Upper lobe of left lung (tissue), 6 donors: ENCODE measurements at places on chromosomes 6 and 20. TPM values are rescaled to one million over a fixed set of nuclear protein-coding genes. Genes with fewer than 3 reads are reported as not detected.

Gene MYBL2
- 3.5 TPM for total RNA-seq

DNA sequence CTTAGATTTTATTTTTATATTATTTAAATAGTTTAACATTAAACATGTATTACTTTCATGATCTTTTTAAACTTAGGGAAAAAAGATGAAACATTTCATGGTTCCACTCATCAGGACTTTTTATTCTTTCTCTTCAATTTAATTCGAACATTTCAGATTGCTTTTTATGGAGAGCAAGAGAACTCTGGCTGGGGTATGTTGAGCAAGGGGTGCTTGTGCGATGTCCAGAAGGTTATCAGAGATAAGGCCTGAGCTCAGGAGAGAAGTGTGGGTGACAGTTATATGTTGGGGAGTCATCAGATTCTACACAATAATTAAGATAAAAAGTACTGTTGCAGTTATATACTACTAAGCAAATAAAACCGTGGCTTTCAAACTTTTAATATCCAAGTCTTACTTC, 37.5 kb downstream of the FKBP5 start:
- H3K36me3 ChIP-seq = peaks cover 4% of the 10 kb centered on the region
- H3K27me3 ChIP-seq = no peaks in the 10 kb centered on the region
- H3K4me1 ChIP-seq = peaks cover 23% of the 10 kb centered on the region
- no peak overlapping the region for H3K27ac ChIP-seq
- H3K4me3 ChIP-seq = no peak overlapping the region

GRCh38 chr20:15776770-15777466, 796.3 kb downstream of the KIF16B start:
- DNase-seq = no peak
- no peaks in the 10 kb centered on the region for H3K4me1 ChIP-seq
- H3K36me3 ChIP-seq = no peaks in the 10 kb centered on the region
- H3K27me3 ChIP-seq = no peaks in the 10 kb centered on the region

GRCh38 chr6:150470960-150471665, 102.3 kb downstream of the IYD start:
- no peak overlapping the region for H3K4me3 ChIP-seq
- no peaks in the 10 kb centered on the region for H3K27me3 ChIP-seq
- no peaks in the 10 kb centered on the region for H3K36me3 ChIP-seq
- no peak overlapping the region for H3K27ac ChIP-seq

DNA sequence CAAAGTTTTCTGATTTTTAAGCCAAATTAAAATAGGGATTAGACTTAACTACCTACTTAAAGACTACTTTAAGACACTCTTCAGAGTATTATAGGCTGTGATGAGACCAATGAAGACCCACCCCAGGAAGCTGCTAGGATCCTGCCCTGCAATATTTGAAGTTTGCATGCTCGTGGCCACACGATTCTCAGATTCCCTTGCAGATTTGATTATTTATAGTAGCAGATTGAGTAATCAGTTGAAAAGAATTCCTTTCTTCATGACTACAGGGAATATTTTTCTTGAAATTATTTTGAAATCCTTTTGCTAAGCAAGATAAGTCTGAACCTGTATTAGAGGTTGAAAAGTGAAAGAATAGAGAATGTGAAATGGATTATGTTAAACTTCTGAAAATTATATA, 122.3 kb downstream of the B3GAT2 start:
- no peak overlapping the region for H3K4me3 ChIP-seq
- no peaks in the 10 kb centered on the region for H3K4me1 ChIP-seq
- no peaks in the 10 kb centered on the region for H3K27me3 ChIP-seq
- DNase-seq = no peak
- H3K27ac ChIP-seq = no peak overlapping the region
- H3K36me3 ChIP-seq = no peaks in the 10 kb centered on the region

GRCh38 chr6:85641522-85641896, 1.2 kb downstream of the SYNCRIP start:
- H3K4me3 ChIP-seq = peak overlapping the region; percentile 97
- peaks cover 36% of the 10 kb centered on the region for H3K4me1 ChIP-seq
- H3K36me3 ChIP-seq = peaks cover 38% of the 10 kb centered on the region
- peak overlapping the region; percentile 99 for H3K27ac ChIP-seq
- no peaks in the 10 kb centered on the region for H3K27me3 ChIP-seq
- no peak for DNase-seq

DNA sequence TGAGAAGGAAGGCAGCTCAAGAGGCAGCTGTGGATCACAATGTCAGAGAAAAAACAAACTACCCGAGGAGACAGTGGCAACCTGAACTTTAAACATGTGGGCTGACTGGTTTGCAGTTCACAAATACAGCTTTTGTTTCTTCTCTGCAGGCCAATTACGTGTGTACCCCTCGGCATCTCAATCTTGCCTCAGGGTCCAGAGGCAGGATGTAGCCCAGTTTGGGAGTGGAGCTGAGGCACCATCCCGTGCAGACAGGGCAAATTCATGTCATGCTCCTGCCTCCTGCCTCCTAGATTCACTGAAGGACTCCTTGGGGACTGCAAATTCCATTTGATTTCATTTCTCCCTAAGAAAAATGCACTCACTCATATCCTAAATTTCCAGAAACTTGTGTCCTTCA, 94.2 kb upstream of the KCNK16 start:
- DNase-seq = no peak
- no peaks in the 10 kb centered on the region for H3K36me3 ChIP-seq
- H3K27ac ChIP-seq = no peak overlapping the region
- H3K27me3 ChIP-seq = no peaks in the 10 kb centered on the region
- H3K4me1 ChIP-seq = no peaks in the 10 kb centered on the region

DNA sequence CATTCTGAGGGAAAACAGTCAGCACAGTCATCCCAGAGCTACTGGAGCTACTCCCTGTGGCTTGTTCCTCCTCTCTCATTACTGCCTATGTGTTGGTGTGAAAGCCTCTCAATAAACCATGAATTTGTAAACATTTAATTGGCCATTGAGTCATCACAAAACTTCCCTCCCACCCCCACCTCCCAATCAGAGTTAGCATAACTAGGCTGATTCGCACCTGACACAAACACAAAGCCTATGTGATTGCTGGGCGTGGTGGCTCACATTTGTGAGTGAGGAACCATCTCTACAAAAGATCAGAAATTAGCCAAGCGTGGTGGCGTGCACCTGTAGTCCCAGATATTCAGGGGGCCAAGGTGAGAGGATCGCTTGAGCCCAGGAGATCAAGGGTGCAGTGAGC, 17.1 kb upstream of the SNTA1 start:
- H3K36me3 ChIP-seq = no peaks in the 10 kb centered on the region
- H3K4me3 ChIP-seq = no peak overlapping the region
- H3K27me3 ChIP-seq = no peaks in the 10 kb centered on the region
- DNase-seq = no peak

DNA sequence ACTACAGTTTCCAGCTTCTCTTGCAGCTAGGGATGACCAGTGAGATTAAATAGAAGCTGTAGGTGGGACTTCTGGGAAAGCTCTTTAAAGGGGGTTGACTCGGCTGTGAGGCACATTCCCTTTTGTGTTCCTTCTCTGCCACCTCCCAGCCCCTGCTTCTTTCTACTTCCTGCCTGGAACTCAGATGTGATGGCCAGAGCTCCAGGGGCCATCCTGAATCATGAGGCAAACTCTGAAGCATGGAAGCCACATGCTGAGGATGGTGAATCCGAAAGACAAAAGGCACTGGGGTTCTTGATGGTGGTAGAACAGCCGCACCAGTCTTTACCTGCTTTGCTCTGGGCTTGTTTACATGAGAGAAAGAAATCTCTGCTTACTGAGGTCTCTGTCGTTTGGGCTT, 9.1 kb downstream of the CEBPB start:
- no peak for DNase-seq
- H3K4me1 ChIP-seq = peaks cover 11% of the 10 kb centered on the region
- peaks cover 21% of the 10 kb centered on the region for H3K36me3 ChIP-seq
- no peak overlapping the region for H3K4me3 ChIP-seq
- H3K27ac ChIP-seq = no peak overlapping the region

- H3K27ac ChIP-seq = no peak overlapping the region
- no peak for DNase-seq
- H3K4me1 ChIP-seq = no peaks in the 10 kb centered on the region
- H3K27me3 ChIP-seq = no peaks in the 10 kb centered on the region
These were observed 84.8 kb upstream of the HDAC2 start for GRCh38 chr6:114055763-114056162.

DNA sequence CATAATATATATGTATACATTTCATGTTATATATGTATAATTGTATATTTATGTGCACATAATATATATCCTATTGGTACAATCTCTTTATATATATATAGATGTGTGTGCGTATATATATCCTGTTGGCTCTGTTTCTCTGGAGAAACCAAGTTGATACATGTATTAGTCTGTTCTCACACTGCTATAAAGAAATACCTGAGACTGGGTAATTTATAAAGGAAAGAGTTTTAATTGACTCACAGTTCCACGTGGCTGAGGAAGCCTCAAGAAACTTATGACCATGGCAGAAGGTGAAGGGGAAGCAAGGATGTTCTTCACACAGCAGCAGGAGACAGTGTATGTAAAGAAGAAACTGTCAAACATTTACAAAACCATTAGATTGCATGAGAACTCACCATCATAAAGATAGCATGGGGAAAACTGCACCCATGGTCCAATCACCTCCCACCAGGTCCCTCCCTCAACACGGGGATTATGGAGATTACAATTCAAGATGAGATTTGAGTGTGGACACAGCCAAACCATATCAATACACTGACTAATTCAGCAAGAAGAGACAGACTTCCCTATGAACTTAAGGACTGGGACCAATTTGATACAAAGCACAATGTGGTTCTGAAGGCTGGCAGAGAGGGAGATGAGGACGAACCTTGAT, 14.0 kb downstream of the CST3 start:
- H3K27me3 ChIP-seq = no peaks in the 10 kb centered on the region
- peak overlapping the region; percentile 57 for H3K27ac ChIP-seq
- peaks cover 9% of the 10 kb centered on the region for H3K4me1 ChIP-seq
- H3K4me3 ChIP-seq = no peak overlapping the region
- no peak for DNase-seq
